ENCODE measurements at places on chromosomes 1 and 21.
A peak's percentile ranks its signal among the peaks of the same experiment; 100 is the strongest.

DNA sequence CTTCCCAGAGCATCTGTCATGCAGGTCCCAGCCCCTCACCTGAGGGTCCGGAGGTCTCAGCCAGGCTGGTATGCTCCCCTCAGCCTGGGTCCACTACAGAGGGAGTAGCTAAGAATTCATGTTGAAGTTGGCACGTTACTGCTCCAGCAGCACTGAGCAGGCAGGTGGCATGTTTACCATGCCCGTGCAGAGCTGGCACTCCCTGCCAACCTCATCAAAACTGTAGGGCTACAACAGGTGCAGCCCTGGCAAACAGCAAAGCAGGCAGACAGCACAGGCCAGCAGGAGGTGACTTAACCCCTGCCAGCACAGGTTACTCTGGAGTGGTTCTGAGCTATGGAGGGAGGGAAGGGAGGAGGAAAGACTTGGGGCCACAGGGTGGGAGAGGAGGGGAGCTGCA lies 46.4 kb downstream of the NUAK2 start:
- DNase-seq, result no peak

DNA sequence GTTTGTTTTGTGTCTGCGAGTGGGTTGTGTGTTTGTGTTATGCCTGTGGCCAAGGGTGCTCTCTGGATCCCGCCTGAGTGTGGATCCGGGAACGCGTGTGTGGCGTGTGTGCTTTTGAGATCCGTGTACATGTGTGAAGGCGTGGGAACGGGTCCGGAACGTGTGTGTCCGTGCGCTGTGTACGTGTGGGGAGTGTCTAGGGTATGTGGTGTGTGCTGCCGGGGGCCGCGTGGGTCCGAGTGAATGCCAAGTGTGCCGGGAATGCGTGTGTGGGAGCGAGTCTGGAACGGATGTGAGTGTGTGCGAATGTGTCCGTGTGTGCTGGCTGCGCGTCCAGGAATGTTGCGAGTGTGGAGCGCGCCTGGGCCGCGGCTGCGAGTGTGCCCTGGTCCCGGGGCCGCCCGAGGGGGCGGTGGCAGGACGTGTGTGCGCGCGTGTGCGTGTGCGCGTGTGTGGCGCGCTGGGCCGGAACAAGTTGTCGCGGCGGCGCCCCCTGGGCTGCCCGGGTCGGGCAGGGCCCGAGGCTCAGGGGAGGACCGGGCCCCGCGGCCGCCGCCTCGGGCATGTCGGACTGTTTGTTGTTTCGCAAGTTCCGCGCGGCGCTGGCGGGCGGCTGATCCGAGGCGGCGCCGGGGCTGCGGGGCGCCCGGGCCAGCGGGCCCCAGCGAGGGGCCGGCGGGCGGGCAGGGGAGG lies 953 bp downstream of the PTPRU start:
- peak; percentile 53 for DNase-seq

- DNase-seq, result no peak
Measured at GRCh38 chr1:53145619-53145941, 3.1 kb upstream of the SLC1A7 start.

DNA sequence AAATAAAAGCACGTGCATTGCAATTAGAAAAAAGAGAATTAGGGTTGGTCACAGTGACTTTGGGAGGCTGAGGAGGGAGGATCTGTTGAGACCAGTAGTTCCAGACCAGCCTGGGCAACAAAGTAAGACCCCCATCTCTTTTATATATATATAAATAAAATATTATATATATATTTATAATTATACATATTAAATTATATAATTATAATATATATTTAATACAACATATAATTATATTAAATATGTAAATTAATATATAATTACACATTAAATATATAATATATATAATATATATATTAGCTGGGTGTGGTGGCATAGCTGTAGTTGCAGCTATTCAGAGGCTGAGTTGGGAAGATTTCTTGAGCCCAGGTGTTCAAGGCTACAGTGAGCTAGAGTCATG lies 23.2 kb downstream of the TMEM200B start:
- no peak for DNase-seq

GRCh38 chr1:223007935-223008334 lies 135.1 kb downstream of the TLR5 start:
- DNase-seq, result no peak

GRCh38 chr1:82323144-82323841 lies 522.6 kb downstream of the ADGRL2 start:
- no peak for DNase-seq

GRCh38 chr1:172955161-172955815 lies 95.5 kb downstream of the TNFSF18 start:
- DNase-seq, result no peak

GRCh38 chr1:25698252-25698651 lies 81.7 kb downstream of the MAN1C1 start:
- DNase-seq, result no peak

Data from ELF-1 (cell line).